ENCODE measurements at places on chromosomes 7 and 10.

DNA sequence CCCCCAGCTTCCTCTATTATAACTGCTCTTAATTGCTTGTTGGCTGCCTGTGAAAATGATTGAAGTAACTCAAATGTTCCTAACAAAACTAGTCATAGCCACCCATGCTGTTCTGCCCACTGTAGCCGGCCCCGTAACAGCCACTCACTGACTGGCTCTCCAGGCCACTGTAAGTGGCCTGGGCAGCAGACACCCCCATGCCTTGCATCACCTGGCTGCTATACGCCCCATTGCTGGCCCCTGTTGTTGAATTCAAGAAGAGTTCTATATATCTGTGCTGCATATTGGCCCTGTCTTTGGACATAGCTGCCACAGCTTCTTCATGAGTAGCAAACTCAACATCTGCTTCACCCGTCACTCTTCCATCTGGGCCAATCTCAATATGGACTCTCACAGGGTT is 15.1 kb downstream of the FXYD4 start:
- DNase-seq, result no peak

- no peak for DNase-seq
Observed at GRCh38 chr7:129149511-129149910, 5.0 kb downstream of the TSPAN33 start.

DNA sequence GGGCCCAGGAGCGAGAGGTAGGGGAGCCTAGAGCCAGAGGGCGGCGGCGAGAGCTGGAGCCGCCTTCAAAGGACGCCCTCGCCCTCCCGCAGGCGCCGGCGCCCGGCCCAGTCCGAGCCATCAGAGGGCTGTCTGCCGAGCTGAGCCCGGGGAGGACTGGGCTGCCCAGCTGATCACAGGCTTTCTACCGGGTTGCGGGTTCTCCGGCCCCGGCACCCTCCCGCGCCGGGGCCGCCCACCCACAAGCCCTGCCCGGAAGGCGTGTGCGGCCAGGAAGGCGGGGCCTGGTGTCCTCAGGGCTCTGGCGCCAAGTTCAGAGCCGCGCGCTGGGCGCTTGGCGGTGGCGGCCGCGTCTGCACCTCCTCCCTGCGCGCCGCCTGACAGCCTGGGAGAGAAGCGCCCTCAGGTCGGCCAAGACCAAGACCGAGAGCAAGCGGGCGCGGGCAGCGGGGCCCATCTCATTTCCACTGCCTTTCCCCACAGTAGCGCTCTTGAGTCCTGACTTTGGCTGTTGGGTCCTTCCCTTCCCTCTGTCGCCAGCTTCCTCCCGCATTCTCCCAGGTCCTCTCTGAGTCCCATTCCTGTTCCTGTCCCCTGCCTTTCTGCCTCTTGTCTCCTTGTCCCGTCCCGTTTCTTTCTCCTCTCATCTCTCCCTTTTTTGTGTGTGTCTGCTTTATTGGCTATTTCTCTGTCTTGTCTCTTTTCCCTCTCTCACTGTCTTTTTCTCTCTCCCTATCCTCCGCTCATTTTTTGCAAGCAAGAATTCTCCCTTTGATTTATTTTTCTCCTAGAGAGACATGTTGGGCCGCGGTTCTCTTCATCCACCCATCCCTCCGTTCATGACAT is 60.6 kb upstream of the MSMB start:
- no peak for DNase-seq

DNA sequence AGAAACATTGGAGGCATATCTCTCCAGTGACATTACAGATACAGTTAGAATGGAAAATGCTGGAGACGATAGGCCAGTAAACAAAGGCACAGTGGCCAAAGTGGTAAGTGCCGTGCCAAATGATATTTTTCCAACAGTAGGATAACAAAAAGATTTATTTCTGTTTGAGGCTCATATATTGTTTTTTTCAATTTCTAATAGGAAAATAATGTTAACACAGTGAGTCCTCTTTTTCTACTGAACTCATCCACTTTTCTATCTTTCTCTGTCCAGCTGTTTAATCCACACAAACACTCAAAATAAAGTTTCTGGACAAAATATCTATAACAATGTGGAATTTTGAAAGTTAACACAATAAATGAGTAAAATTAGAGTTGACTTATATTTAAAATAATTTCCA is 201.3 kb downstream of the SEMA3E start:
- no peak for DNase-seq

DNA sequence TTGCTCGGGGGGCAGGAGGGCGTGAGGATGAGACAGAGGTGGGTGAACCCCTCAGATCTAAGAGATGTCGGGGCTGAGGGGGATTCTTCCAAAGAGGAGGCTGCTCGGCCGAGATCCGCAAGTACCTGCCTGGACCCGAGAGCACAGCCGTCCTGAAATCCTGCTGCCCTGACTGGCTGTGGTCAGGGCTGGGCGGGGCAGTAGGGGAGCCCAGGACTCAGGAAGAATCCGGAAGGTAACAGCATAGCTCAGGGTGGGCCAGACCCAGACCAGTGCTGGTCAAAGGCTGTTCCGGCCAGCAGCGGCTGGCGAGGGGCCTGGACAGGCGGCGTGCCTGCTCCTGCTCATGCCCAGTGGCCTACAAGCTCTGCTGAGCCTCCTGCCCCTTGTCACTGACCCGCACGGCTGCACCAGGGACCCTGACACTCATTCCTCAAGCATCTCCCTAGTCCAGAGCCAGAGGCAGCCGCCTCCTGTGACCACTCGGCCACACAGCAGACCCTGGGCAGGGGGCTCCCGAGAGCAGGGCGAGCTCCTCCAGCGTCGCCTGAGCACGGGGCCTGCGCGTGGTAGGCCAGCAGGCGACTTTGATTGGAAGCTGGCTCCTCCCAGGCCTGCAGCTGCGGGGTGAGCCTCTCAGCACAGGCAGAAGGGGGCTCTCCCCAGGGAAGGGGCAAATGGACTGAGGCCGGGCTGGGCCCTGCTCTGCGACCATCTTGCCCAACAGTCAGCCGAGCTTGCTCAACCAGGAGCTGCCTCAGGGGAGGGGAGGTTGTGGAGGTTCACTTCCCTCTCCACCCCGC is 3.1 kb upstream of the ADAP1 start:
- DNase-seq, result no peak

Data from left forelimb (tissue), 1 donor.